ENCODE measurements at places on chromosomes 7 and 10.
A peak's percentile ranks its signal among the peaks of the same experiment; 100 is the strongest.

GRCh38 chr10:68550747-68551411, 9.3 kb upstream of the TET1 start:
- no peaks in the 10 kb centered on the region for H3K27me3 ChIP-seq
- H3K36me3 ChIP-seq: no peaks in the 10 kb centered on the region
- no peak overlapping the region for H3K4me3 ChIP-seq
- no peak overlapping the region for H3K27ac ChIP-seq

DNA sequence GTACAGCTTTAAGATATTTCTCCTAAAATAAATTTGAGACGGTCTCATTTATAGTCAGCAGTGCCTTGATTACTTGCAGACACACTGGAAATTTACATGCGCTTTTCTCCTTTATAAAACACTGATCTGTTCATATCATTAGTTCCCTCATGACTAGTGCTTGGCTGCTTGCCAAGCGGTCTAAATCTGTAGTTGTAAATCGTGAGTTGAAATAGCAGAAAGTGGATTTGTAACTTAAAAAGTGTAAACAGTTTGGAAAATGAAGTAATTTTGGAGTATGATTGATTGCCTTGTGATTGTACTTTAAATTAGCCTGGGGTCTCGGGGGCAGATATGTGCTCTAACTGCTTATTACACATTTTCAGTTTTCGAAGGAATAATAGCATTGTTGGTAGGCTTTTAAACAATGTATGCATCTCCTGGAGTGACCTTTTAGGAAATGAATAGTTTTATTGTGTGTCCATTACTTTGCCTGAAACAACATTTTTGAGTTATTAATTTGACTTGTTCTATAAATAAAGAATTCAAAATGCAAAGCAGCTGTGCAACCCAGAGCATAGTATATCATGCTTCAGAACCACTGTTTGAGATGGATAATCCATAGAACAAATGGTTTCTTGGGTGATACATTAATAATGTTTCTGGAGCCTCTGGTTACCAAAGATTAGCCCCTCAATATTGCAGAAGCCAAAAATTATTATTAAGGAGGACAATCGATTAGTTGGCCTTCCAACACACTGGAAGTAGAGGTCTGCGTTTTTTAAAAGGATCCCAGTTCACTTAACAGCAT, 73.3 kb downstream of the ARID5B start:
- H3K4me1 ChIP-seq: peaks cover 45% of the 10 kb centered on the region
- H3K36me3 ChIP-seq: peaks cover 10% of the 10 kb centered on the region
- DNase-seq: no peak
- no peaks in the 10 kb centered on the region for H3K27me3 ChIP-seq
- H3K27ac ChIP-seq: peak overlapping the region; percentile 74
- no peak overlapping the region for H3K4me3 ChIP-seq

DNA sequence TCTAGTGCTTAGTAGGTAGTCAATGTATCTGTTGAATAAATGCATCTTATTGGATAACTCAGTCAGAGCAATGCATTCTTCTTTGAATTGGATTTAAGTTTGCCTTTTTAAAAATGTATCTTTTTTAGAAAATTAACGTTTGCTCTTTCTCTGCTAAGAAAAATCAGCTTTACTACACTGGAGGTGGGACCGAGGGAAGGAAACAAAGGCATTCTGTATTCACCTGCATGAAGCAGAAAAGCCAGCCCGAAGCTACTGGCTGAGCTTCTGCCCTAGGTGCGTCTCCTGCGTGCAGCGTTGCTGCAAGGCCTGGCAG, 22.2 kb upstream of the ITGB1 start:
- H3K27ac ChIP-seq: no peak overlapping the region
- peak overlapping the region; percentile 74 for H3K4me3 ChIP-seq

DNA sequence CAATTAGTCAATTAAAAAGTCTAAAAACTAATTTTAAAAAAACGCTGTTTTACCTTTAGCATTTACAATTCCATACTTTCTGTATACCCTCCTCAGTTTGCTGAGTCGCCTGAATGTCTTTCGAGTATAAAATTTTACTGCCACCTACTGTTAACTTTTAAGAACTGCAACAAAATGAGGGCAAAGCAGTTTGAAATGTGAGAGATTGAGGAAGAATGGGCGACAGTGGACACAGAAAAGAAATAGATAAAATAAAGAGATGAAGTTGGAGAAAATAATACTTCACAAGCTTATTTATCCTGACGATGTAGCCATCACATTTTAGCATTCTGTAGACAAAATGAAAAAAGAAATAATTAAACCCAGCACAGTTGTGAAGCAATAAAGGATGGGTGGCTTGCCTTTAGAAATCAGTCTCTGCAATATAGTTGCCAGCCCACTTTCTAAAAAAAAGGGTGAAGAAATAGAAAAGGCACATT, 110.8 kb upstream of the PTN start:
- no peak overlapping the region for H3K4me3 ChIP-seq
- H3K4me1 ChIP-seq: no peaks in the 10 kb centered on the region

DNA sequence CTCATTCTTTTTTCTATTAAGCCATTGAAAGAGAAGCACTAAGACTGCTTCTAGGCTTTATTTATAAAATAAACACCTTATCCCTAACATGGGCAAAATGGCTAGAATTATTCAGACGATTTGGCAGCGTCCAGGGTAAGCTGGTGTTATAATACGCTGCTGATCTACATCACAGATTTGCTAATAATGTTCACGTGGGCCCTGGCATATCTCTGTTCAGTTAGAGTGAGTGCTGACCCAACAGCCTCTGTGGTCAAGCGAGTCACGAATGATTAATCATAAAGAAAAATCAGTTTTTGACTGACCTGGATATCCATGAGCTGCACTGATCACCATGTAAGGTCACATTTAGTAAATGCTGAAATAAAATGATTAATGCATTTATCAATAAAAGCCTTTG, 28.4 kb upstream of the CBLL1 start:
- no peaks in the 10 kb centered on the region for H3K4me1 ChIP-seq
- H3K27ac ChIP-seq: no peak overlapping the region
- no peak overlapping the region for H3K4me3 ChIP-seq
- no peaks in the 10 kb centered on the region for H3K27me3 ChIP-seq
- no peak for DNase-seq
- no peaks in the 10 kb centered on the region for H3K36me3 ChIP-seq

DNA sequence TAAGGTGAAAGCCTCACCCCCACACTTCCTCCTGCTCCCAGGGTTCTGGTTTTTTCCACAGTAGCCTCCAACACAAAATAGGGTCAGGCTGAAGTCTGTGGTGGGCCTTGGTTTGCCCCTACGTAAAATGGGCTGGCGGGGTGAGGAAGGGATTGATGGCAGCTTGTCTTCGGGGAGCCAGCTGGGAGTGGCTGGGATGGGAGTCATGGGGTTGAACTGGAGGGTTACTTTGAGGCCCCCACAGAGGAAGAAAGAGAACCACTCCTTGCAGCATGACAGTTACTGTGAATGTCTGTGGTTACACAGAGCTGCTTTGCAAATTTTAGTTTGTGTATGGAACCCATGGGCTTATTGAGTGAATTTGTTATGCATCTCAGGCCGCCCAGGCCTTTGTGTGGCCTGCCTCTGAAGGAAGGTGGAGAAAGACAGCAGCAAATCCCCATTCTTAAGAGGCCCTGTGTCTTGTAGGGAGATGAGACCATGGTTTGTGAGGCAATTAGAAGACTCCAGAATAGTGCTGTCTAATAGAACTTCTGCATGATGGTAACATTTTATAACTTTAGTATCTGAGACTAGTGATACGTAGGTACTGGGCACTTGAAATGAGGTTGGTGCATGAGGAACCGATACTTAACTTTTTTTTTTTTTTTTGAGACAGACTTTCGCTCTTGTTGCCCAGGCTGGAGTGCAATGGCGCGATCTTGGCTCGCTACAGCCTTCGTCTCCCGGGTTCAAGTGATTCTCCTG, 8.1 kb downstream of the TRIM8 start:
- peaks cover 56% of the 10 kb centered on the region for H3K4me1 ChIP-seq
- H3K27ac ChIP-seq: peak overlapping the region; percentile 96
- no peaks in the 10 kb centered on the region for H3K27me3 ChIP-seq

- no peaks in the 10 kb centered on the region for H3K36me3 ChIP-seq
- H3K27me3 ChIP-seq: no peaks in the 10 kb centered on the region
- H3K27ac ChIP-seq: no peak overlapping the region
These were observed 85.6 kb upstream of the IMMP2L start for GRCh38 chr7:111647881-111648280.

DNA sequence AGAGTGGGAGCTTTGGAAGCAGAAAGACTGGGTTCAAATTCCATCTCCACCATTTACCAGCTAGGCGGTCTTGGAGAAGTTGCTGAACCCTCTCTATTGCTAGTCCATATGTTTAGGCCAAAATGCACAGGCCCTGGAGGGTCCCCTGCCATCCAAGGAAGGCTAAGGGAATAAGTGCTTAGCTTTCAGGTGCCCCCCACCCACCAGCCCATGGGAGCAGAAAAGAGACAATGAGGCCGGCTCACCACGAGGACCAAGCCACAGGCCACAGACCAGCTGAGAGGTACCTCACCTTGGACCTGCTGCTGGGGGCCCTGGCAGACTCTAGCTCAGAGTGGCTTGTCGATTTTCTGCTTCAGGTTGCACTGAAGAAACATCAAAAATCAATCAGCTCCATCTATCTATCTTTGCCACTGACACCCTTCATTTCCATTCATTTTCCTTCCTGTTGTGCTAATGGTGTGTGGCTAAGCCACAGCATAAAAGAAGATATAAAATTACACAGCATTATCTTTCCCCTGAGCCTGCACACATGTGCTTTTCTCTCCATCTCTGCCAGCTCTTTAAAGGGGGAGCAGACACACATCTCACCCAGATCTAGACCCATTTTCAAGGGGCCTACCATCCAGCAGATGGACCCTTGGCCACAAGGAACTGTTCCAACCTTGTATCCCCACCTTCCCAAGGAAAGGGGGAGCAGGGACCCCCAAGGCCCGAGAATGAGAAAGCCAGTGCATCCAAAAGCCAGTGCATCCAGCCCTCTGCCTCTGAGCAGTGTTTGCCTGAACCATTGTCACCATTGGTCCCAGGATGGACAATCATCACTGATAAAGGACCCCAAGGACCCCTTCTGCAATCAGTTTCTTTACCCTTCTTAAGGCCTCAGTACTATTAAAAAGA, 65.4 kb downstream of the GRID1 start:
- peaks cover 1% of the 10 kb centered on the region for H3K27me3 ChIP-seq
- no peak overlapping the region for H3K4me3 ChIP-seq
- H3K36me3 ChIP-seq: no peaks in the 10 kb centered on the region

- H3K4me1 ChIP-seq: peaks cover 27% of the 10 kb centered on the region
- peaks cover 3% of the 10 kb centered on the region for H3K36me3 ChIP-seq
- H3K4me3 ChIP-seq: no peak overlapping the region
- H3K27ac ChIP-seq: no peak overlapping the region
These were observed 95.1 kb downstream of the NRBF2 start for GRCh38 chr10:63228237-63228636.

GRCh38 chr7:50679218-50680007, 103.3 kb downstream of the GRB10 start:
- no peak for DNase-seq
- H3K27ac ChIP-seq: no peak overlapping the region
- H3K27me3 ChIP-seq: peaks cover 4% of the 10 kb centered on the region
- no peak overlapping the region for H3K4me3 ChIP-seq

- H3K4me3 ChIP-seq: no peak overlapping the region
- no peak for DNase-seq
- H3K36me3 ChIP-seq: no peaks in the 10 kb centered on the region
- H3K27ac ChIP-seq: no peak overlapping the region
- H3K27me3 ChIP-seq: peaks cover 4% of the 10 kb centered on the region
These were observed 59.6 kb upstream of the UBE3C start for GRCh38 chr7:157079116-157079515.

GRCh38 chr10:103333934-103334520, 16.9 kb downstream of the PCGF6 start:
- H3K4me1 ChIP-seq: no peaks in the 10 kb centered on the region
- no peak overlapping the region for H3K4me3 ChIP-seq
- no peaks in the 10 kb centered on the region for H3K27me3 ChIP-seq
- H3K27ac ChIP-seq: no peak overlapping the region
- H3K36me3 ChIP-seq: peaks cover 4% of the 10 kb centered on the region

DNA sequence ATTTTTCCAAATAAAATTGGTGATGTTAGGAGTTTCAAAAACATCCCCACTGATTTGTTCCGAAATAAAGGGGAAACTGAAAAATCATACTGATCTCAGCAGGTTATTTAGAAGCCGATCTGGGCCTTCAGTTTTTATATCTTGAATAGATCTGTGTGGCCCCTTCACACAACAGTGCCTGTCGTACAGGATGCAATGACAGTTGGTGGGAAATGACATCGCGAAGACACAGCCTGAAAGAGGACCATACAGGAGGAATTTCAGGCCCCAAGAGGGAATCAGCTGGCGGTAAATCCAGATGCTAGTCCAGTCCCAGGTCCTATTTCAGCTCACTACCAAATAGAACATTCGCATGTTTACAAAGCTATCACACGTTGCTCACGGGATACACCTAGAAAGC, 3.0 kb downstream of the H2BK1 start:
- no peaks in the 10 kb centered on the region for H3K36me3 ChIP-seq
- no peaks in the 10 kb centered on the region for H3K4me1 ChIP-seq
- H3K27me3 ChIP-seq: peaks cover 2% of the 10 kb centered on the region
- H3K27ac ChIP-seq: no peak overlapping the region
- DNase-seq: no peak
- no peak overlapping the region for H3K4me3 ChIP-seq

DNA sequence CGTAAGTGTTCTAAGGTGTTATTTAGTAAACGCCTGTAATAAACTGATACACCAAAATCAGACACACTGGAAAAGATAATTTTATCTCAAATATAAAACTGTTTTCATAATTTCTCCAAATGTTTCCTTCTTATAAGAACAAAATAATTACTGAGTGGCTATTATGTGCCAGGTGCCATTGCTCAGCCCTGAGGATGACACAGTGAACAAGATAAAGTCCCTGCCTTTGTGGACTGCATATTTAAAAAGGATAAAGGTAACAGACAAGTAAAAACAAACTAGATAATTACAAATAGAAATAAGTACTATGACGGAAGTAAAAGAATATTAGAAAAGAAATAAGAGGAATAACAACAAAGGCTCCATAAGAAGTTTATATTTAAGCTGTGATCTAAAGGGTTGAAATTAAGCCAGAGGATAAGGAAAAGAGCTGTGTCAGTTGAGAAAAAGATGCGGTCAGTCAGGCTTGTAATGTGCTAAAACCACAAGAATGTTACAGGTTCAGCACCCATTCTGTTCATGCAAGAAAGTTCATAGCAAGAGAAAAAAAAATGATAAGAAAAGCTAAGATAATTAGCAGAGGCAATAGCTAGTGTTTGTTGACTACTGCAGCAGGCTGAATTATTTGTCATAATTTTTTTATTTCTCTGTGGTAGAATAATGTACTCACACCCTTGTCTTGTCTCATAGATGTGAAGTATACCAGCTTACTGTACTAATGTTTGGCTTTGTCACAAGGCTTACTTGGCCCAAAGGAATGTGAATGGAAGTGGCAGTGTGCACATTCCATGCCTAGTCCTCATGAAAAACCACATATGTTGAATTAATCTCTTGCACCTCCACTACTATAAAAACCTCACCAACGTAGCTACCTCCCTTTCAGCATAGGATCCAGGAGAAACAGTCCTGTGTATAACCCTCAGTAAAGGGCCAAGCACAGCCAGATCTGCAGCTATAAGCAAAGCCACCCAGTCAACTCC, 75.1 kb downstream of the CRPPA start:
- no peak overlapping the region for H3K27ac ChIP-seq
- no peak for DNase-seq
- H3K4me3 ChIP-seq: no peak overlapping the region
- H3K27me3 ChIP-seq: no peaks in the 10 kb centered on the region

GRCh38 chr7:139767561-139767982, 10.2 kb downstream of the HIPK2 start:
- peak; percentile 48 for DNase-seq
- no peak overlapping the region for H3K4me3 ChIP-seq
- H3K27me3 ChIP-seq: no peaks in the 10 kb centered on the region
- H3K4me1 ChIP-seq: peaks cover 31% of the 10 kb centered on the region
- H3K36me3 ChIP-seq: no peaks in the 10 kb centered on the region

GRCh38 chr7:93036149-93036640, 81.6 kb downstream of the SAMD9 start:
- H3K4me1 ChIP-seq: peaks cover 14% of the 10 kb centered on the region
- no peak overlapping the region for H3K4me3 ChIP-seq
- no peaks in the 10 kb centered on the region for H3K36me3 ChIP-seq
- no peak for DNase-seq
